ENCODE measurements at places on chromosomes 13 and 19. TPM values are rescaled to one million over a fixed set of nuclear protein-coding genes. Genes with fewer than 3 reads are reported as not detected.

Gene TMEM38A
- polyA plus RNA-seq = 3.3 TPM

Gene PRR12
- polyA plus RNA-seq = 0.42 TPM

Gene ANKRD24
- polyA plus RNA-seq = 0.02 TPM

Gene ANGPTL8
- polyA plus RNA-seq = not detected

Gene CLEC17A
- not detected for polyA plus RNA-seq

Gene KIR2DL4
- not detected for polyA plus RNA-seq

Gene NLRP9
- not detected for polyA plus RNA-seq

Gene ZNF606
- polyA plus RNA-seq = 2.8 TPM

Gene ANGPTL4
- polyA plus RNA-seq = 102 TPM

DNA sequence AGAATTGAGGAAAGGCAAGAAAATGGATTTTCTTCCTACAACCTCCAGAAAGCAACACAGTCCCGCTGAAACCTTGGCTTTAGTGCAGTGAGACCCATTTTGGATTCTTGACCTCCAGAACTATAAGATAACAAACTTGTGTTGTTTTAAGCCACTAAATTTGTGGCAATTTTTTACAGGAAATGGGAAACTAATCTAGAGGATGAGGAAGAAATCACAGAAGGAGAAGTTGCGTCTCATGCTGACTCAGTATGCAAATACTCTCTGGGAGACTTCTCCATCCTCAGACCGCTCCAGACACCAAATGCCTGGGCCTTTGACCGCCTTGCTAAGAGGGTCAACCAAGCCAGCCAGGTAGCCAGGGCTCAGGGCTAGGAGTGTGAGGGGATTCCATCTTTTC lies 13.1 kb upstream of the CEACAM16 start:
- DNase-seq = no peak

DNA sequence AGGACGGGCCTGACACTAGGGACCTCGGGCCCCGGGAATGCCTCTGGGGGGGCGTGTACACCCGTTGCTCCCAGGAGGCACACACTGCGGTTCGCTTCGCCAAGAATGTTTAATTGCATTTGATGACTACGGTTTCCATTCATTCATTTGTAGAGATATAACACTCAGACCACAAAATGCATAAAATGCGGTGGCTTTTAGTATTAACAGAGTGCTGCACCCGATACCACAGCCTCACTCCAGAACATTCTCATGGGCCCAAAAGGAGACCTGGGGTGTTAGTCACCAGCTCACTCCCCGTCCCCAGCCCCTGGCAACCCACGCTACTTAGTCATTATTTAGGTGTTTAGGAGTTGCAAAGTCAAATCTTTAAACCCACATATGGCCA lies 21.8 kb downstream of the HCN2 start:
- DNase-seq = peak; percentile 67

GRCh38 chr19:2926341-2927031 lies 18.3 kb downstream of the ZNF77 start:
- no peak for DNase-seq

- no peak for DNase-seq
Measured at GRCh38 chr19:48737360-48737998, 2.9 kb downstream of the RASIP1 start.

DNA sequence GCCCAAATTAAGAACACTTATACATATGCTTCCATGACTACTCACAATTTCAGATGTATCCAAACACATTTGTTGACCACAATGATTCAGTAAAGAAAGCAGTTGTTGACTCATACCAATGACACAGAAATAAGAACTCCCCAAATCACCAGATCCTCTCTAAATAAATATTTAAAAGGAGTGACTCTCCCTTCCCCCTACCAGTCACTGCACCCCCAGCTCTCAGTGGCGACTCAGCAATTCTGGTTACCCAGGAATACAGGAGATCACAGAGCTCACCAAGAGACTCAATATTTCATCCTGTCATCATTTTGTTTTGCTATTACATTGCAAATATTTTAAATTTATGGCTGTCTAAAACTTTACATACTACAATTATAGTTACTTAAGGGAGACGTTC lies 131.5 kb downstream of the RGCC start:
- DNase-seq = peak; percentile 56

DNA sequence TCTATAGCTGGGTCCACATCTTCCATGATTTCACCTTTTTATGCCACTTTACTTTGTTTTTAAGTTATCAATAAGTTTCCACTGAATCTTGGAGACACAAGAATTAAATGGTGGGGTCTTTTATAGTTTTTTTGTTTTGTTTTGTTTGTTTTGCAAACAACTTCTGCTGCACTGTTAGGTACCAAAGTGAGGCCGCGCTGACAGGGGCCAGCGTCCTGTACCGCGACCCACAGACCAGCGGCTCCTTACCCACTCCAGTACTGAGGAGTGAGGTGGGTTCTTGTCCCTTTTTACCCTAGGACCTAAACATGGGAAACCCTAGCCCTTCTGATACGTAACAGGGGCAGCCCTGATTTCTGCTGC lies 75.8 kb upstream of the MCF2L start:
- no peak for DNase-seq

GRCh38 chr19:51440846-51441409 lies 17.3 kb downstream of the SIGLEC8 start:
- DNase-seq = no peak

DNA sequence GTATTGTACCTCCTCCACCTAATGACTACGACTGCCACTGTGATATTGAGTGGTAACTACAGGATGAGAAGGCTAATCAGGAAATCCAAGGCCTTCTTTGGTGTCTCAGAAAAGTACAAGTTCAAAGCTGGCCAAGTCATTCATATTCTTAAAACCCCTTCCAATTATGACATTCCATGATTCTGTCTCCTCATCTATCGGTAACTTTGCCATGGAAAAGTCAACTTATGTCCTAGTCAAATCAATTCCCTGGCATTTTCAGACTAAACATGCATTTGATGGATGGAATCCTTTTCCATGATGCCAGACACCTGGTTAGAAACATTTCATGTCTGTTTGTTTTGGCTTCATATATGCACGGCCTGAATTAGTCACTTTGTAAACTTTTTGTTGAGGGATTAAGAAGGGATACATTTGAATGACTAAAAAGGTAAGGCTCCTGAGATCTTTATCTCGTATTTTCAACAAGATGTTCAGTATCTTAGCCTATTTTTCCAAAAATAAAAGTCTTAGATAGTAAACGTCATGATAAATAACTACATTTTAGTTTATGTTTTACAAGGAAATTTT lies 186.5 kb downstream of the NHLRC3 start:
- DNase-seq = no peak

GRCh38 chr13:59890054-59890453 lies 273.7 kb downstream of the DIAPH3 start:
- DNase-seq = no peak

DNA sequence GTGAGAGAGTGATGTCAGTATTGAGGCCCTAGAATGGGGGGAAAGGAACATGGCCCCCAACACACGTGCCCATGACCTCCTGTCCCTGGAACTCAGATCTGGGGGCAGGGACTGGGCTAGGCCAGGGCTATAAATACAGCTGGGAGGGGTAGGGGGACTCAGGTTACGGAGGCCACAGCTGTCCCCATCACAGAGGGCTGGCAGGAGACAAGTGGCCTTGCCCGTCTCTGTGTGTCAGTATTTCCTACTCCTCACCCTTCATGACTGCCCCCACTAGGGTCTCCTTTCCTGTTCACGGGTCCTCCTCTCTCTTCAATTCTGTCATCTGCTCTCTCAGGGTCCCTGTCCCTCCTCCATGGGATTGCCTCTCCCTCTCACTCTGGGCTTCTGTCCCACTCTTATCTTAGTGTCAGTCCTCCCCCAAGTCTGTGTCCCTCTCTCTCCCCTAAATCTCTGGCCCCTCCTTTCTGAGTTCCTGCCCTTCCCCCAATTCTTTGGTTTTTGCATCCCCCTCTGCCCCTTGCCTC lies 687 bp upstream of the HRC start:
- no peak for DNase-seq

DNA sequence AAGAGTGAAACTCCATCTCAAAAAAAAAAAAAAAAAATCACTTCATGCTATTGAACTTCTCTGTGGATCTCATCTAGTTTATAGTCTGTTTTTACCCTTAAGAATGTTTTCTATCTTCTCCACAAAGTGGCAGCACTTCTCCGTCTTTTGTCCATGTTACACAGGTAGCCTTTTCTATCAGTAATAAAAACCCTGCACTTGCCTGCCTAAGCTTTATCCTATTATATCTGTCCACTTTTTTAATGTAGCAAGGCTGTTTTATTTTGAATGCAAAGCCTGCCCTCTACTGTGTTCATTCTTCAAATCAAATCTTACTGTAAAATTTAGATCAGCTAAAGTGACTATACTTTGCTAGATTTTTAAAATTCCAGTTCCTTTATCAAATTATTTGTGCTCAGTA lies 124.0 kb downstream of the STOML3 start:
- DNase-seq = no peak

DNA sequence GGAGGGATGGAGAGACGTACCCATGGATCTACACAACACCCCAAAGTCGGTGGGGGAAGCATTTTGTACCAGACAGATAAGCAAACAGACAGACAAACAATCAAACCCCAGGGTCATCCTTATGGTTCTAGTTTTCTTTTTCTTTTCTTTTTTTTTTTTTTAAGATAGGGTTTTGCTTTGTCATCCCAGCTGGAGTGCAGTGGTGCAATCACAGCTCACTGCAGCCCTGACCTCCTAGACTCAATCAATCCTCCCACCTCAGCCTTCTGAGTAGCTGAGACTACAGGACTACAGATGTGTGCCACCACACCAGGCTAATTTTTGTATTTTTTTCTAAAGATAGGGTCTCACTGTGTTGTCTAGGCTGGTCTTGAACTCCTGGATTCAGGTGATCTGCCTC lies 17.9 kb upstream of the FBL start:
- no peak for DNase-seq

DNA sequence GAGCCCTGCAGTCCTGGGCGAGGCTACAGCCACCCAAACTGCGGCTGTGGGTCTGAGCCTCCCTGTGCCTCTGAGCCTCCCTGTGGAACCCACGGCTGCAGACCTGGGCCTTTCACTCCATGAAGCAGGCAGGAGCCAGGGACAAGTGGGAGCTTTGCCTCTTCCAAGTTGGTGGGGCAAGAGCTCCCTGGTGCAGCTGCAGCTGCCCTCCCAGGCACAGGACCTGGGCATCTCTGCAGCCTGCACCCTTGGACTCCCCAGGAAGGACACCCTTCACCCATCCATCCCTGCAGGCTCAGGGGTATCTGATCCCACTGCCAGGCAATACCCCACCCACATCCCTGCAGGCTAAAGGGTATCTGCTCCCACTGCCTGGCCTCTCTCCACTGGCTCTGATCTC lies 2.3 kb downstream of the TEX26 start:
- DNase-seq = no peak

- DNase-seq = no peak
Measured at GRCh38 chr19:31970027-31970461, 375.4 kb upstream of the ZNF507 start.

- no peak for DNase-seq
Measured at GRCh38 chr13:50378509-50379044, 363.3 kb downstream of the KCNRG start.

GRCh38 chr13:59691501-59692066 lies 472.1 kb downstream of the DIAPH3 start:
- DNase-seq = no peak

- no peak for DNase-seq
Measured at GRCh38 chr13:46726347-46726746, 70.6 kb downstream of the ESD start.

- no peak for DNase-seq
Measured at GRCh38 chr19:1183543-1184172, 9.6 kb upstream of the SBNO2 start.

DNA sequence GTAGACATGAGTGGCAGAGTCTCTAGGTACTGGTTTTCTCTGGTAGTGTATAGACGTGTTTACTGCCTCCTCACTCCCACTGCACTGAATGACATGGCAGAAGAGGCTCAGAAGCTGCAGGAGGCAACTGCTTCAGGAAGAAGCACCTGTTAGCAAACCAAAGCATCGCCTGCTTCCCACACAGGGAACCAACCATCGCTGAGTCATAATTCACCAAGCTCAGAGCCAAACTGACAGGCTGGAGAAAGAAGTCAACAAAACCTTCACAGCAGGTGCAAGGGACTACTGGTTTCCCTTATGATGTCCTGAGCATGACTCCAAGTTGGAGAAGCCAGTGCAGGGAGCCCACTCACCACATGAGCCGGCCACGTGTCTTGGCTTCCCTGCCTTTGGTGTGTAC lies 69.8 kb downstream of the KCTD12 start:
- DNase-seq = no peak

GRCh38 chr19:18649371-18650020 lies 12.7 kb downstream of the KLHL26 start:
- no peak for DNase-seq

GRCh38 chr19:15129856-15130585 lies 22.8 kb downstream of the SYDE1 start:
- DNase-seq = peak; percentile 33

Measured in keratinocyte (primary cell).